ENCODE measurements at places on chromosomes 5 and 9.

DNA sequence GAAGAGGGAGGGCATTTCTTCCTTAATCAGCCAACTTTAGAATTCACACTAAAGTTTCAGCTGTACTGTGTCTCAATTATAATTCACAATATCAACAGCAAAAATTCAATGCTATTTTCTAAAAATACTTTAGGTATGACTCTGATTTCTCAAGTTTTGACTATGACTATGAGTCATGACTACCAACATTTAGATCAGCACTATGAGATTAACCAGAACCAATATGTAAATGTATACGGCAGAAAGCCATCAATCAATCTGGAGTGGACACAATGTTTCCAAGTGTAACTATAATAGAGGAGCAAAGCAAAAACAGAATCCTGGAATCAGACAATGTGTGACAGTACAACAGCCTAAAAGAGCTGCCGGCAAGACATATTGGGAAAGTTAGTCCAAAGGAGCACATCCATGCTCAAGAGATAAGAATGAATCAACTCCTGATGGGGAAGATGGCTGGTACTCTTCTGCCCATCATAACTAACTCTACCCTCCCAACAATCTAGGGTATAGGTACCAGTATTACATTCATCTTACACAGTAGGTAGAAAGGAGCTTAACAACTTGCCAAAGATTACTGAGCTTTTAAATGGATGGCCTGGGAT lies 294.4 kb downstream of the SEMA5A start:
- no peak for DNase-seq

- no peak for DNase-seq
These were observed 86.3 kb downstream of the S1PR3 start for GRCh38 chr9:89077519-89077918.

GRCh38 chr5:103404483-103404882 lies 145.9 kb downstream of the MACIR start:
- no peak for DNase-seq

DNA sequence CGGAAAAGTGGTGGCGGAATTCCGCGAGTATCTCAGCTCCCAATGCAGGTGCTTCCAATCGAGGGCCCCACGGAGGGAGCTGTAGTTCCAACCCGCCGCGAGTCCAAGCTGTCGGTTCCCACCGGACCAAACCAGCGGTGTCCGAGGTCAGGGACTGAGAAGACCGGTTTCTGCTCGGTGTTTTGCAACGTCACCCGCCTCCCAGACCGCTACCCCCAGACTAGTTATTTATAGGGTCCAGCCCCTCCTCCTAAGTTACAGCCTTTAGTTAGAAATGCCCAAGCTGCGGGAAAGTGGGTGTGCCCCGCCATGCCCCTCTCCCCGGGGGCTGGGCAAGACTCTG lies 677 bp upstream of the MYORG start:
- no peak for DNase-seq

DNA sequence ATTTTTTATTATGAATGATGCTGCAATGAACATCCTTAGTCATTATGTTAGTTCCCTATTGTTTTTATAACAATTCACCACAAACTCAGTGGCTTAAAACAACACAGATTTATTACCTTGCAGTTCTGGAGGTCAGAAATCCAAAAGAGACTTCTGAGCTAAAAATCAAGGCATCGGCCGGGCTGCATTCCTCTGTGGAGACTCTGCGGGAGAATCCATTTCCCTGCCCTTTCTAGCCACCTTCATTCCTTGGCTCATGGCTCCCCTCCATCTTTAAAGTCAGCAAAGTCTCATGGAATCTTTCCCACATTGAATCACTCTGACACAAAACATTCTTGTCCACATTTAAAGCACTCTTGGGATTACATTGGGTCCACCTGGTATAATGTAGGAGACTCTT lies 38.6 kb downstream of the SNX18 start:
- no peak for DNase-seq

GRCh38 chr9:113431191-113431590 lies 20.6 kb downstream of the C9orf43 start:
- DNase-seq: no peak

GRCh38 chr9:69249337-69249736 lies 75.3 kb downstream of the TJP2 start:
- DNase-seq: no peak

DNA sequence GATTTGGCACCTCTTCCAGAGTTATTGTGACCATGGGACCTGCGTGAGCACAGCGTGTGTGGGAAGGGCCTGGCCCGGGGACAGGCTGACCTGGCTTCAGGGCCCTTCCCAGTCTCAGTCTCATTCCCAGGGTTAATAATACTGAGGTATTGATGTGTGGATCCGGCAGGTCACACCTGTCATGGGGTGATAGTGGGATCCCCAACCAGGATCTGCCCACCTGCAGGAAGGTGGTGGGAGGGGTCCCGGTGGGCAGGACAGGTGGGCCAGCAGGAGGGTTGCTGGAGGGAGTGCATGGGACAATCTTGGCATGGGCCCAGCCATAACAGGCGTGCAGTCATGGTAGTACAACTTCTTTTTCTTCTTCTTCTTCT lies 55.4 kb downstream of the COL15A1 start:
- no peak for DNase-seq

DNA sequence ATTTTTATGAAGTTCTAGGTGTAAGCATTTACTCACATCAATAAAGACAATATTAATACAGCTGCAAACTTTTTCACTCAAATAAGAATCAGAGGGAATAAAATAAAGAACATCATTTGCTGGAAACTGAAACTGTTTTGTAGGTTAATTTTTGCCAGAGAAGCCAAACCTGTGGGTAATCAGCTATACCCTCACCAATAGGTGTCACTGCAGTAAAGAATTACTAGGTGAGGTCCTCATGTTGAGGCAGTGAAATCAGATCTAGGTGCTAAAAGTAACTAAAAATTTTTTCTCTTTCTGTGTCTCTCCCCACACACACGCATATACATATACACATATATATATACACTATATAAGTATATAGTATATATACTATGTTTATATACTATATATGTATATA lies 1016.3 kb upstream of the SEMA6A start:
- no peak for DNase-seq

DNA sequence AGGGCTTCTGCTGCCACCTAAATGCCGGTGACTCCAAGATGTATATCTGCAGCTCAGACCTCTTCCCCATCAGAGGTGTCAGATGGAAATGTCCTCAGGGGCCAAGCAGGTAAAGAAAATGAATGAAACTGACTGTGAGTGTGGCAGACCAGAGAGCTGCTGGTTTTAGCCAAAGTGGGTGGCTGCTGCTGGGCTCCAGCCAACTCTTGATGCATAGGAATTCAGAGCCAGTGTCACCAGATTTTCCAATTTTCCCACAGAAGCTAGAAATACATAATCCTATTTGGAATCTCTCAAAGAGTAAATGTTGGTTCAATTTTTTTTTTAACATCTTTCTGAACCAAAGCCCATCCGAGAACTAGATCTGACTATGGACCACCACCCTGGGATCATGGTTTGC lies 161.2 kb upstream of the SPRY4 start:
- DNase-seq: no peak

DNA sequence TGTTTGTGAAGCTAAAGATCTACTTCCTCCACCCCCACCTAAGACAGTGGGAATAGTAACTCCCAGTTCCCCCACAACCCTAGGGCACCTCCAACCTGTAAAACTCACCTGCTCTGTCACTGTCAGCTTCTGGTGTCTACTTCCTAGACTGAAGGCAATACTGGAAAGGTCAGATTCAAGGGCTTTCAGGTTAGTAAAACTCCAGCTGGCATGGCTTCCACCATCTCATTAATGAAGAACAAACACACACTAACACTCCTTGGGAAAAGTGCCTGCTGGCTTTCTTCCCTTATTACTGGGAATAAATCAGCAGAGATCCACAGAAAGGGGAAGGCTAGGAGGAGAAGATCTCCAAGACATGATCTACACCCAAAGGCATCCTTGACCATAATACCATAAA lies 109.9 kb downstream of the TMEM174 start:
- DNase-seq: no peak

DNA sequence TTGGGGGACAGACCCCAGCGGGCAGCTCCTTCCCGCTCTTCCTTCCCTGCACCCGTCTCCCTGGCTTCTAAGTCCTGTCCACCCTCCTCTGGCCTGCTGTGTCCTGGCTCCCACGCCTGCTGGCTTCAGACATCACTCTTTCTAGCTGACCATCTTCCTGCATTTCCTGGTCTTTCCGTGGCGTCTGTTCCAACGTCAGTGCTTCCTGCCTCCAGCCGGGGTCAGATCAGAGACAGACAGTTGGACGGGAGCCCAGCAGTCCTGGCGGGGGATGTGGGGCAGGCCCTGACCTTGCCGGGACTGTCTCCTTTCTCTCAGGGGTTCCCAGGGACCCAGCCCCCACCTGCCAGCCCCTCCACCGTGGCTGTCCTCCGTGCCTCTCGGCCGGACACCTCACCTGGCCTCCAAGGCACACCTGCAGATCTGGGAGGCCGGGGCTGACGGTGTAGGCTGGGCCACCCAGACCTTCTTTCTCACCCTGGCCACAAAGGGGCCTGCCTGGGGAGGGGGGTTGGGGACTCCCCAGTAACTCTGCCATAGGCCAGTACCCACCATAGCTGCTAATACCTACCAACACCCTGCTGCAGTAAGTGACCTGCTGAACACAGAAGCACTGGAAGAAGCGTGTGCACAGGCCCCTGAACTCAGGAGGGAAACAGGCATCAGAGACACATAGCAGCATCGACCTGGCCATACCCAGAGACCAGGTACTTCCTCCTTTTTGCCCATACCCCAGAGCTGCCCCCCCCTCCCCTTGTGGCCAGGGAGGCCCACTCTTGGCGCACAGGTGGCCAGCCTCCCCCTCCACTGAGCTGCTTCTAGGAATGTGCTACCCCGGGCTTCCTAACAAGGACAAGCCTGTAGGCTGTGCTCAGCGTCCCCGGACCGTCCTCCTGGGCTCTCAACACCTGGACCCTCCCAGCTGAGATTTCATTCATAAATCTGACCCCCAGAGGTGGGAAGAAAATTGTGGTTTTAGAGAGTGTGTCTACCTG lies 5.1 kb downstream of the NRARP start:
- DNase-seq: no peak

DNA sequence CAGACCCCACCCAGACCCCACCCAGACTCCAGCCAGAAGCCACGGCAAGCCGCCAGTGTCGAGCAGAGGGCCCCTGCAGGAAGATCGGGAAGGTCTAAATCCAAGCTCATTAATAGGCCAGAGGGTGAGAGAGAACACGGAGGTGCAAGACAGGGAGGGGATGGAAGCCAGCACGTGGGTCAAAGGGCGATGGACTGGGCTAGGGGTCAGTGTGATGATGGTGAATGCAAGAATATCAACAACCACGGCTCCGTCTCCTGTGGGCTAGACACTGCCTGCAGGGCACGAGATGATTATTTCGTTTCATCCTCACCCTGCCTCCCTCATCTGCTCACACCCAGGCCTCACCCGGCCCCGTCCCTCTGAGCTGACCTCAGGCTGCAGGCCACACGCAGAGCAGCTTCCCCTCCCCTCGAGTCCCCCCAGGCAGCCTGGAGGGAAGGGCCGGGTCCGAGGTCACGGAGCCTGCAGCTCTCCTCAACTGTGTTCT lies 122.0 kb downstream of the COL23A1 start:
- DNase-seq: no peak

- DNase-seq: no peak
These were observed 76.5 kb downstream of the PHF2 start for GRCh38 chr9:93652604-93653592.

- no peak for DNase-seq
These were observed 89.9 kb downstream of the SLC24A2 start for GRCh38 chr9:19698960-19699359.

DNA sequence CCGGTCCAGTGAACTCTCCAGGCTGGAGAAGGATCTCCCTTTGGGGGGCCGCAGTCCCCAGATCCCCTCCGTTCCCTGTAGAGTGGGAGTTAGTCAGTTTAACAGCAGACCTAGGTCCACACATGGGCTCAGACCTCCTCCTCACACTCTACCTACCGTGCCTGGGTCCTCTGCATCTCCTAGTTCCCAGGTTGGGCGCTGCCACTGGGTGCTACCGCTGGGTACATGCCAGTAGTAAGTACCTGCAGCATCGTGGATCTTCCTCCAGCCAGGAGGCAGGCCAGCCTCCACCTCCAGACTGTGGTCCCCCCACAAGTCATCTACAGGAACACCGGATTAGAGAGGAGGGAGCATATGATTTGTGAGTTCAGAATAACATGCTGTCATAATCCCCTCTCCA lies 802 bp downstream of the APBB3 start:
- no peak for DNase-seq

DNA sequence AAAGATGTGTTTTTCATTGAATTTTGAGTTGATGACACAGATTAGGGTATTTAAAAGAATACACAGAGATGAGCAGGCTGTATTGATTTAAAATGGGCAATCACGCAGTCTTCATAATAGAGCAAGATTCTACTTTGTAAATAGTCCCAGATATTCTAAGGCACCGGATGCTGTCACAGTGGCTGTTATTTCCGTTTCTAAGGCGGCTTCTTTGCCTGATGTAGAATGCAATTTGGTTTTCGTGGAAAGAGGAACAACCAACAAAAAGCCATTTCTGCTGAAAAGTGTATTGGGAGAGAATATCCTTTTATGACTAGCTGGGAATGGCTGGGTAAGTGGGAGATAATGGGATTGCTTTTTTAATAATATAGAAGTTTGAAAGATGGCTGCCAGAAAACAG lies 17.5 kb downstream of the PRKACG start:
- DNase-seq: no peak

GRCh38 chr5:131749723-131750470 lies 46.9 kb downstream of the FNIP1 start:
- no peak for DNase-seq

DNA sequence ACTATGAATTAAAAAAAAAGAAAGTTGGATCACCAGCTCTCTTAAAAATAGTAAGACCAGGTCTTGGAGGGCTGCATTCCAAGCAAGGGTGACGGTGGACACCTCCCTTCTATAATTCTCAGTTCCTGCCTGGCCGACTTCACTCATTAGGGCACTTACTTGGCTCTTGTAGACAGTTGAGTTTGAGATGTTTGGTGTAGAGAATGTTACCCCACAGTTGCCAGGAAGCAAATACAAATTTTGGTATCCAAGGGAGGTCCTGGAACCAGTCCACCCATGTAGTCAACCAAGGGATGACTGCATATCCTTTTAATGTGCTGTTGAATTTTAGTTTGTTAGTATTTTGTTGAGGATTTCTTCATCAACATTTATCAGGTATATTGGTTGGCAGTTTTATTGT lies 20.6 kb downstream of the B4GALT7 start:
- DNase-seq: no peak

DNA sequence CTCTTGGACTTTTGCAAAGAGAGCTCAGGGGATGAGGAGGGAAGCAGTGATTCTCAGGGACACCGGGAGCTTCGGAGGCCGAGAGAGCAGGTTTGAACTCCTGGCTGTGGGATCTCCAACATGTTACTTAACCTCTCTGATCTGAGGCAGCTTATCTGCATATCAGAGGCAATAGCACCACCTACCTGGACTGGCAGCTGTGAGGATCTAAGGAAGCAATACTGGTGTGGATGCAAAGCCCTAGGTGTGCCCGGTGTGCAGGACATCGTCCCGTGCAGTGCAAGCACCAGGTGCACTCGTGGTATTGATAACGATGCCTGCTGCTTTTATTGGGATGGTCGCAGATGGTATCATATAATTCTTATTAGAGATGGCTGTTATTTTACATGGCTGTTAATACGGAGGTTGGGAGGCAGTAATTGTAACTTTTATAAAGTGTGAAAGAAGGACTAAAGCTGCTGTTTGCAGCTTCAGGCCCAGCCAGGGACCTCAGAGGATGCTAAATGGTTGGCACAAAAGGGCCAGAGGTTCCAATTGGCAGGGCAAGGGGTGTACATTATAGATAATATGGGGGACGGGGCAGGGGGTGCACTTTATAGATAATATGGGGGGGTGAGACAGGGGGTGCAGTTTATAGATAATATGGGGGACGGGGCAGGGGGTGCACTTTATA lies 14.9 kb downstream of the COL5A1 start:
- no peak for DNase-seq

- DNase-seq: no peak
These were observed 13.8 kb downstream of the FOXE1 start for GRCh38 chr9:97866848-97867247.

Data from T follicular helper cell (primary cell).